ENCODE measurements at places on chromosomes 2 and 18.

DNA sequence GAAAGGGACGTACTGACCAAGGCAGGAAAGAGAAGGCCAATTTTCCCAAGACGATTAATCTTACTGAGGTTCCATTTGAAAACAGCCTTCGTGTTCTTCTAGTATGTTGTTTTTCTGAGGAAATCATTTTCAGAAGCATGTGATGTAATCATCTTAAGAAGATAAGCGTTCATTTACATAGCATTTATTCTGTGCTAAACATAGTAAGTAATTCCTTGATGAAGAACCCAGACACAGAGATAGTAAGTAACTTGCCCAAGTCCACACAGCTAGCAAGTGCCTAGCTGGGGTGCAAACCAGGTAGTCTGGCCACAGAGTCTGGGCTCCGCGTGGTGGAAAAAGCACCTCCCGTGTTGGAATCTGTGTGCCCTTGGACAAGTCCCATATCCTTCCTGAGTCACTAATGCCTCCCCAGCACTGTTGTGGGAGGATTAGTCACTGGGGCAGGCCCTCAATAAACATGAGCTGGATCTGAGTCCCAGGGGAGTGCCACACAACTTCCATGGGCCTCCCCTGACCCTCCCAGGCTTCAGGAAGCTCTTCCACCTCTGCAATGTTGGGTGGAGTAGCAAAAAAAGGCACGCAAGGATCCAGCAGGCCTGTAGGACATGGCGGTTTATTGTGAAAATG lies 26.9 kb upstream of the ASAP2 start:
- DNase-seq: peak; percentile 90

DNA sequence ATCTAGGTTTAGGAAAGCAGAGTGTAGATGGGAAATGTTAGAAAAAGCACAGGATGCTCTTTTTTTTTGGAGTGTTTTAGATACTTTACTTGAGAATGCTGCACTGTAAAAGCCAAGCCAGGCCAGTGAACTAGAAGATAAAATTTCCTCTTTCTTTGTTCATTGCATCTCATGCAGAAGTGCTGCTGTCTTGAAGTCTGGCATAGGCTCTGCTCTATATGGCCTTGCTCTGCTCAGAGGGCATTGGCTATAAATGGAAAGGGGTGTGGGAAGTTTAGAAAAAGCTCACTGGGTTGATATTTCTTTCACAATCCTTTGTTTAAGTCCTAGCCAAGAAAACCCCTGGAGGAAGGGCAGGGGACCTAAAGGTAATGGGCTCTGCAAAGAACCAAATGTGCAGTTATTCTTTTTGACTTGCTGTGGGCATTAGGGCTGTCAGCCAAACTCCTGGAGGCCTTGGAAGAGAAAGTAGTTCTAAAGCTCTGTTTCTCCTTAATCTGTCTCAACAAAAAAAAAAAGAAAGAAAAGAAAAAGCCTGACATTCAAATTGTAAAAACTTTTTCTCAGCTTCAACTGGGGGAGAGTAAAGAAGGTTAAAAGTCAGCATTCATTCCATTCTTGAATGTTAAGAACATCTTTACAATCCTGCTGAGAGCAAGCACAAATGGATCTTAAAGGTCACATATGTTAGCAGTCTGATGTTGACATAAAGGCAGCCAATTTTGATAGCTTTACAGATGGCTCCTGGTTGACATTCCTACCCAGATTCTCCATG lies 338.3 kb downstream of the GULP1 start:
- DNase-seq: peak; percentile 51

- DNase-seq: no peak
Observed at GRCh38 chr2:168667156-168667555, 135.3 kb upstream of the NOSTRIN start.

DNA sequence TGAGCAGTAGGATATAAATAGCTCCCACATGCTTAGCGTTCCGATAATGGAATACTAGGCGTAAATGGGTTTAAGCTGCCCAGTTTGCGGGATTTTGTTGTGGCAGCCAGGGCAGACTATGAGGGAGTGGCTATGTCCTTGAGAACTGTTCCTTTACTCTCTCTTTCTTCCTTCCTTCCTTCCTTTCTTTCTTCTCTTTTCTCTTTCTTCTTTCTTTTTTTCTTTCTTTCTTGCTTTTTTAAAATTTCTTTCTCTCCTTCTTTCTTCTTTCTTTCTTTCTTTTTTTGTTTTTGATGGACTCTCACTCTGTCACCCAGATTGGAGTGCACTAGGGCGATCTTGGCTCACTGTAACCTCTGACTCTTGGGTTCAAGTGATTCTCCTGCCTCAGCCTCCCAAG lies 9.1 kb upstream of the PRELID3A start:
- no peak for DNase-seq

DNA sequence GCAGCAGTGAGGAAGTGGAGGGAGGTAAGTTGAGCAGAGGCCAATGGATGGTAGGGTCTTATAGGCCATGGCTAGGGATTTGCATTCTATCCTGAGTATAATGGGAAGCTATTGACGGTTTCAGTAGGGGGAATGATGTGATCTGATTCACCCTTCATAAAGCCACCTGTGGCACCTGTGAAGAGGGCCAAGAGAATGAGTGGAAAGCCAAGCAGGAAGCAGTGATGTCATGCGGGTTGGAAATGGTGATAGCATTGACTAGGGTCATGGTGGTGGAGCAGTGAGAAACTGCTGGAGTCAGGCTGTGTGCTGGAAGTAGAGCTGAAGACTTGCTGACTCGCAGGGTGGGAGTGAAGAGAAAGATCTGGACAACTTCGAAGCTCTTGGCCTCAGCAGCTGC lies 111.7 kb downstream of the MARCHF4 start:
- DNase-seq: peak; percentile 23

DNA sequence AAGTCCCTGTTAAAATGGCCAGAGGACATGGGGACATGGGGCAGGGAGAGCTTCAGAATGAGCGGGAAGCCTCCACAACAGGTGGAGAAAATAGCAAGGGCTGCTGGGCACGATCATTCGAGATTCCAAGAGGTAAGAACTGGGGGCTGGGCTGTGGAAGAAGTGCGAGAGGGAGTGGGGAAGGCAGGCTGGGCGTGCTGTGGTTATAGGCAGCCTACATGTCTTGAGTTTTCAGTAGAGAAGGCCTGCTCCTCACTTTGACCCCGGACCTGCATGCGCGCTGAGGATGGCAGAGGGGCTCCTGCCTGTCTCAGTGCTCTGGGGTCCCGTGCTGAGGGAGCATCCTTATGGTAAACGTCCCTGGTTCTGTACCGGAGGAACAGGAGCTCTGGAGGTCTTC lies 115.5 kb downstream of the AGAP1 start:
- no peak for DNase-seq

DNA sequence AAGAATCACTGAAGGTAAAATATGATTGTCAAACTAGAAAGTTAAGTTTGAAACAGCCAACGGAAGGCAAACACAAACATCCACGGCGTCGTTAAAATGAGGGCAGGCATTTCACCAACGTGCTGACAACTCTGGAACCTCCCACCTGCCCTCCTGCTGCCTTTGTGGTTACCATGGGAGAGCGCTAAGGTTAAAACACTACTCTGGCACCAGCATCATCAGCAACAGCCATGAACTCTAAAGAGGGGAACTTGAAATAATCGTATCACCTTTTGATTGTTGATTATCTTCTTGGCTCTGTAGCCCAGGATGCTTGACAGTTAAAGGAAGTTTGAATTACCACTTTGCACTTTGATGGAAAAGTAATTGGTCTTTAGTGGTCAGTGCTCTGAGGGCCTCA lies 34.7 kb downstream of the CYB5A start:
- no peak for DNase-seq

DNA sequence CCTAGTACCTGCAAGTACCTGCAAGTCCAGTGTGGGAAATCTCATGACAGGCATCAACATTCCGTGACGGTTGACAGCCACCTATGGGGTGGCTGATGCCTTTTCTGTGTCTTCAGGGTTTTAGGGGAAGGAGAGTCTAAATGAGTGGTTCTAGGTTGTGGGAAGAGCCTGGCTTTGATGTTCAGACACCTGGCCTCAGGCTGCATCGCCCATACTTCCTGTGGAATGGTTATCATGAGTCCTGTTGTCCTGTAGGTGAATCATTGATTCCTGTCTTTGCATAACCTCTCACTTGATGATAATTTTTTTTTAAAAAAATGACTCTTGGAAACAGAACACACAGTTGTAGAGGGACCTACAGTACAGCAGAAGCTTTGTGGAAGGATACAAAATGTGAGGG lies 108.9 kb downstream of the NEDD4L start:
- DNase-seq: no peak

DNA sequence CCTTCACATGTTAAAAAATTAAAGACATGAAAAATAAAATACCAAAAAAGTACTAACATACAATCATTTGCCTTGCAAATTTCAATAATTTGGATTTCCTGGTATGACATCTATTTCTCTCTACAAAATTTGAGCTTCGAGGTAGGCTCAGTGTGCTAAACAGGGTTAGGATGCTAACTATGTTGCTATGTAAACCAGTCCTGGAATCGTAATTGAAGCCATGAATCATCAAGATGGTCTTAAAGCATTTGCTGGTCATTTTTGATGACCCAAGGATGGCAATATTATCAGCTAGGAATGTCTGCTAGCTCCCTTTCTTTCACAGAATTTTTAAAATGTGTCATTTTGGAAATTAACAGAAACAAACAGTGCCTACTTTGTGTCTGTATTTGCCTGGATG lies 107.9 kb upstream of the TTC39C start:
- DNase-seq: peak; percentile 32

All from IMR-90 (cell line).